Small intestine (tissue), 16 donors: ENCODE measurements at places on chromosomes 3 and 15. TPM values are rescaled to one million over a fixed set of nuclear protein-coding genes. Genes with fewer than 3 reads are reported as not detected.

The CLDN18 gene
- 2.7 TPM for polyA plus RNA-seq

The TF gene
- polyA plus RNA-seq, result 5.6 TPM

The TTC21A gene
- 3.6 TPM for polyA plus RNA-seq

The TXNRD3 gene
- 2.4 TPM for polyA plus RNA-seq

The MAP4 gene
- 37.1 TPM for polyA plus RNA-seq

The PLS1 gene
- polyA plus RNA-seq, result 34.9 TPM

The FAM227B gene
- polyA plus RNA-seq, result 4.3 TPM

GRCh38 chr3:159964166-159964973 is 24.3 kb upstream of the IL12A start:
- no peak overlapping the region for H3K27ac ChIP-seq
- H3K27me3 ChIP-seq, result no peaks in the 10 kb centered on the region
- no peak for DNase-seq
- no peak overlapping the region for H3K4me3 ChIP-seq
- H3K36me3 ChIP-seq, result no peaks in the 10 kb centered on the region

DNA sequence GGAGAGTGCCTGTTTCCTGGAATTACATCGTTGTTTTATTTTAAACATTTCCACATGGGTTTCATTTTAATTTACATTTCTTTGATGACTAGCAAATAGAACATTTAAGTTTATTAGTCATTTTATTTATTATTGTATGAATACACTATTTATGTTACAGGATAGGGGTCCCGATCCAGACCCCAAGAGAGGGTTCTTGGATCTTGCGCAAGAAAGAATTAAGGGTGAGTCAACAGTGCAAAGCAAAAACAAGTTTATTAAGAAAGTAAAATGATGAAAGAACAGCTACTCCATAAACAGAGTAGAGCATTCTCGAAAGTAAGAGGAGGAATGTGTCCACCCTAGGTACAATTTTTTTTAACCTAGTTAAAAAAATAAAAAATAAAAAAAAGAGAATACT is 539.5 kb downstream of the NAALADL2 start:
- no peaks in the 10 kb centered on the region for H3K27me3 ChIP-seq
- no peak overlapping the region for H3K27ac ChIP-seq
- H3K4me1 ChIP-seq, result no peaks in the 10 kb centered on the region
- no peaks in the 10 kb centered on the region for H3K36me3 ChIP-seq
- no peak overlapping the region for H3K4me3 ChIP-seq

- H3K4me1 ChIP-seq, result peaks cover 8% of the 10 kb centered on the region
- no peaks in the 10 kb centered on the region for H3K27me3 ChIP-seq
- H3K4me3 ChIP-seq, result no peak overlapping the region
- no peak overlapping the region for H3K27ac ChIP-seq
- peak; percentile 73 for DNase-seq
These were observed 21.3 kb upstream of the GATM start for GRCh38 chr15:45399381-45400212.

GRCh38 chr15:101090428-101090790 is 161.4 kb downstream of the CHSY1 start:
- H3K4me1 ChIP-seq, result peaks cover 6% of the 10 kb centered on the region
- DNase-seq, result no peak

DNA sequence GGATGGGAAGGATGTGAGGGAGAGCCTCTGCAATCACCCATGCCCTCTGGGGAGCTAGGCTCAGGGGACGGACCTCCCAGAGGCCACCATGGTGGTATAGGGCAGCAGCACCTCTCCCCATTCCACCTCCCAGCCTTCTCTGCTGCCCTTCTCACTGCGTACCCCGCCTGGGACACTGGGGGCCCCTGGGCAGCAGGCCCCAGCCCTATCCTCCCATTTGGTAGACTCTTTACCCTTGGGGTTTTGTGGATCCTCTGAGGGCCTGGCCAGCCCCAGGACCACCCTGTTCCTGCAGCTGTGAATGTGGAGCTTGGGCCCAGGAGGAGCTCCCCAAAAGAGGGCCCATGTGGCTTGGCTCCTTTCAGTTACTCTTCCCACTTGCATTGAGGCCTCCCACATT is 131.9 kb downstream of the DNAJB8 start:
- no peak overlapping the region for H3K27ac ChIP-seq
- no peaks in the 10 kb centered on the region for H3K27me3 ChIP-seq
- H3K36me3 ChIP-seq, result no peaks in the 10 kb centered on the region
- DNase-seq, result no peak

DNA sequence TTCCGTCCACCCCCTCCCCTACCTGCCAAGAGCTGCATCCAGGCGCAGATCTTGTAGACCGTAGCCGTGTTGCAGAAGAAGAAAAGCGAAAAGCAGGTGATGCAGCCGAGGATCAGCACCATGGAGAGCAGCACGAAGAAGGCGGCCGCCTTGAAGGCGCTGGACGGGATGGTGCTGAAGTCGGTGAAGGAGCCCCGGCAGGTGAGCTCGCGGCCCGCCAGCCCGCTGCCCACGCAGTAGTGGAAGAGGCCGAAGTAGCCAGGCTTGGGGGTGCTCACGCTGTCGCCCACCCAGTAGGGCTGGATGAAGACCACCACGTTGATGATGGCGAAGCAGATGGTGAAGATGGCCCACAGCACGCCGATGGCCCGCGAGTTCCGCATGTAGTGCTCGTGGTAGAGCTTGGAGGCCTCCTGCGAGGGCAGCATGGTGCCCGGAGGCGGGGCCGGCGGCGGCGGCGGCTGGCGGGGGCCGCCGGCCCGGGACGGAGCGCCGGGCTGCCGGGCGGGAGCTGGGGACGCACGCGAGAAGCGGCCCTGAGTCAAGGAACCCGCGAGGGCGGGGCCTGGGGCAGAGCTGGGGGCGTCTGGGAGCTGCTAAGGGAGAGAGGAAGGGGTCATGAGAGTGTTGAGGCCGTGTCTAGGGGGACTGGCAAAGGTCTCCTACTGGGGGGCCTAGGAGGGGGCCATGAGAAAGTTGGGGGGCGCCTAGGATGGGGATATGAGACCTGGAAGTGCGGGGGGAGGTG is 1.2 kb downstream of the LHFPL4 start:
- no peaks in the 10 kb centered on the region for H3K4me1 ChIP-seq
- H3K4me3 ChIP-seq, result no peak overlapping the region
- H3K27me3 ChIP-seq, result peaks cover 21% of the 10 kb centered on the region
- H3K36me3 ChIP-seq, result no peaks in the 10 kb centered on the region

- no peaks in the 10 kb centered on the region for H3K36me3 ChIP-seq
- H3K27me3 ChIP-seq, result no peaks in the 10 kb centered on the region
- no peak overlapping the region for H3K27ac ChIP-seq
- H3K4me1 ChIP-seq, result no peaks in the 10 kb centered on the region
These were observed 51.0 kb upstream of the SLCO2A1 start for GRCh38 chr3:134080761-134081160.

GRCh38 chr3:35965908-35966307 is 326.6 kb downstream of the ARPP21 start:
- no peak overlapping the region for H3K27ac ChIP-seq
- DNase-seq, result no peak
- no peaks in the 10 kb centered on the region for H3K36me3 ChIP-seq
- H3K4me1 ChIP-seq, result no peaks in the 10 kb centered on the region
- H3K27me3 ChIP-seq, result no peaks in the 10 kb centered on the region

GRCh38 chr15:88571153-88571851 is 24.8 kb upstream of the DET1 start:
- H3K36me3 ChIP-seq, result no peaks in the 10 kb centered on the region
- H3K4me3 ChIP-seq, result no peak overlapping the region
- H3K27ac ChIP-seq, result no peak overlapping the region
- DNase-seq, result no peak

- no peak overlapping the region for H3K4me3 ChIP-seq
- H3K4me1 ChIP-seq, result peaks cover 31% of the 10 kb centered on the region
- H3K36me3 ChIP-seq, result no peaks in the 10 kb centered on the region
- peak; percentile 71 for DNase-seq
These were observed 60.7 kb downstream of the RPL22L1 start for GRCh38 chr3:170809007-170809974.

DNA sequence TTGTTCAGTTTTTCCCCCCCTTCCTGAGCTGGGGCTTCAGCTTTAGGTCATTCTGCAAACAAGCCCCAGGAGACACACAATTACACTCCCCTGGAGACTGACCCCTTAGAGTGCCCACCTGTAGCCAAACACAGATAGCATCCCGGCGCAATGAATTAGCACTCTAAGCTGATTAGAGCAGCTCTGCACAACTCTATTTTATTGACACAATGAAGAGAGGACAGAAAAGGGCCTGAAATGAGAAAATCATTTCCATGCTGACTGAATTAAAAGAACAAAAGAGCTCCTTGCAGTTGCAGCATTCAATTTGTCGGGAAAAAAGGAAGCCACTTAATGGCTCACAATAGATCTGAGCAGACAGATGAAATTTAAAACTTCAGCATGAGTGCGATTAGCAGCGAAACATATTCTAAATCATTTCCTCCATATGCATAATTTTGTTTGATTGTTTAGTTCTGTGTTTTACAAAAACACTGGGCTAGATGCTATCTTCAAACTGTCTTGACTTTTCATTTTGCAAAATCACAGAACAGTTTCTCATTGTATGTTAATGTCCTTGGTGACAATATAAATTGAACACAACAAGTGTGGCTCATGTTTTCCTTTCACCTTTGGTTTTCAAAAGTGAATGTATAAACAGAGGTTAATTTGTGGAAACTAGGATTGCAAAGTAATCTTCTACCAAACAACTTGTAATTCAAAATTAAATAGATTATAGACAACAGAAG is 308.6 kb downstream of the MECOM start:
- no peaks in the 10 kb centered on the region for H3K36me3 ChIP-seq
- no peaks in the 10 kb centered on the region for H3K4me1 ChIP-seq
- no peak overlapping the region for H3K27ac ChIP-seq
- DNase-seq, result no peak
- H3K27me3 ChIP-seq, result no peaks in the 10 kb centered on the region

GRCh38 chr15:69648212-69648611 is 195.6 kb downstream of the RPLP1 start:
- no peak for DNase-seq
- H3K4me1 ChIP-seq, result no peaks in the 10 kb centered on the region
- no peaks in the 10 kb centered on the region for H3K36me3 ChIP-seq
- no peak overlapping the region for H3K27ac ChIP-seq

- H3K4me3 ChIP-seq, result no peak overlapping the region
- H3K36me3 ChIP-seq, result no peaks in the 10 kb centered on the region
- no peaks in the 10 kb centered on the region for H3K4me1 ChIP-seq
- DNase-seq, result no peak
- no peak overlapping the region for H3K27ac ChIP-seq
These were observed 77.1 kb downstream of the DUT start for GRCh38 chr15:48408327-48408726.

GRCh38 chr3:127067116-127067910 is 84.4 kb downstream of the PLXNA1 start:
- no peak for DNase-seq
- H3K36me3 ChIP-seq, result no peaks in the 10 kb centered on the region
- H3K27ac ChIP-seq, result no peak overlapping the region

DNA sequence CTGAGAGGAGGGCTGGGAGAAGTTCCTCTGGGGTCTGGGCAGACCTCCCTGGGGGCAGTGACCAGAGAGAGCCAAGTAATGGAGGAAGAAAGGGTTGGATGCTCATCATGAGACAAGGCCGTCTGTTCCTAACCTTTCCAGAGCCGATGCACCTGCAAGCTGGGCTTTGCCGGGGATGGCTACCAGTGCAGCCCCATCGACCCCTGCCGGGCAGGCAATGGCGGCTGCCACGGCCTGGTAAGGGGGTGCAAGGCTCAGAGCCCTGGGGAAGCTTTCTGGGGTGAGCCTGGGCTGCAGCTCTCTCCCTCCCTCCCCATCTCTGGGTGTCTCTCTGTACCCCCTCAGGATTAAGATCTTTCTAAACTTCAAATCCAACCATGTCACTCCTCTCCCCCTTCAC is 16.4 kb downstream of the STAB1 start:
- no peak for DNase-seq
- H3K36me3 ChIP-seq, result no peaks in the 10 kb centered on the region
- no peaks in the 10 kb centered on the region for H3K4me1 ChIP-seq
- H3K27me3 ChIP-seq, result no peaks in the 10 kb centered on the region
